ENCODE measurements at places on chromosomes 4 and X.

DNA sequence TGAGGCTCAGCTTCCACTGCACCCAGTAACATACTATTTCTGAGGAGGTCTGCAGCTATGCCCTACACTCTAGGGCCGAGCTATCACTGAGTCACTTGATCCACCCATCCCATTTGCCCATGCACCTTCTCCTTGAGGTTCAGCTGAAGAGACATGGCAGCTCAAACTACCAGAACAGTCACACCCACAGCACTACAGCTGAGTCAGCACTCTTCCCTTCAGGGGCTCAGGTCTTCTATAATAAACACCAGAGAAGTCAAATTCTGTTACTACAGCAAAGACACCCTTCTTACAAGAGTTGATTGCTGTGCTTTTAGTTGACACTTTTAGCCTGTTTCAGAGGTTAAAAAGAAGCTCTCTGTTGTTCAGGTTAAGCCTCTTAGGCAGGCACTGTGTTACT lies 1696.4 kb upstream of the ADGRL3 start:
- no peak for DNase-seq

DNA sequence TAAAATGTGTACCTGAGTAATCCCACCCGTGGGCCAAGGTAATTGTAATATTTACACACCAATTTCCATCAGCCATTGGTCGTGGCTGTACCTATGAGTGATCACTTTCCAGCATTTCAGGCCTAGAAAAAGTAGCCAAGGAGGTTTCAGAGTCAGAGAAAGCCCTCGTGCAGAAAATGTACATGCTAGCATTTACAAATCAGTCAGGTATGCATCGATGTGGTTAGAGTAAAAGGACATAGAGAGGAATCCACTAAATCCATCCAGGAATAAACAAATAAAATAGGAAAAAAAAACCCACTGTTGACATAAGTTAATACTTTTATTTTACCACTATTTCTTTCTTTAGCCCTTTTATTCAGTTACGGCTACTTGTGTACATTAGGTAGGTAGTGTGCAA lies 256.8 kb downstream of the TRIML1 start:
- DNase-seq, result no peak

DNA sequence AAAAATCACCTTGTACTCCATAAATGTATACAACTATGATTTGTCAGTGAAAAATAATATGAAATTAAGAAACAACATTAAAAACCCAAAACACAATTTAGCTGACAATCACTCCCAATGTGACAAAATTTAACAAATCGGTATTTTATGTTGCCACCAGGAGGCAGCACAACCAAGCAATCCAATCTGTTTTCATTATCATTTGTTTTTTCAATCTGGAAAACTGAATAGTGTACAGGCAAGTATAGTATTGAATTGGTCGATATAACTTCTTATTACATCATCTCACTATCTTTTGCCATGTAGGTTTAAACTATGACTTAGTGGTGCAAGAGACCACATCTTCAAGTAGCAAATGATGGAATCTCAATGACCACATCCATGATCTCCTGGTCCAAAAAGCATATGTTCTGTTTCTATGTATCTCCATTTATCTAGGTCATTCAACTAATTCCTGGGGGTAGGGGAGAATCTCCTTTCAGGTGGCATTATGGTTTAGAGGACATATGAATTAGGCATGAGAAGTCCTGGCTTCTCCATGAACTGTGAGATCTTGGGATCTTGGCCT lies 112.9 kb upstream of the AGA start:
- DNase-seq, result no peak

DNA sequence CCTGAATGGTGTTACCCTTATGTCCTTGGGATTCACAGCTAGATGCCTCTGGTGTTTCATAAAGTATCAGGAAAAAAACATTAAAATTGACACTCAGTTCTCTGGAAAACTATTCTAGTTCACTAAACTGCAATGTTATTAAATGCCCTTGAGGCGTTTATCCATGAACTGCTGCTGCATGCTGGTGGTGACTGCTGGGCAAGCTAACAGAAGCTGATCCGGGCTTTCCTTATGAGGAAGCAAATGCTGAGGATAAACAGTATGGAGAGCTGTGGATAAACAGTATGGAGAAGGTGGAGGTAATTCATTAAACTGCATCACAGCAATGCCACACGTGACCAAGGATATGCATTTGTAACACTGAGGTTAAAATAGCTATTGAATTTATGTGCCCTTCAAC lies 227.0 kb downstream of the NR3C2 start:
- no peak for DNase-seq

- DNase-seq, result no peak
Measured at GRCh38 chr4:155745984-155746383, 12.8 kb upstream of the GUCY1B1 start.

DNA sequence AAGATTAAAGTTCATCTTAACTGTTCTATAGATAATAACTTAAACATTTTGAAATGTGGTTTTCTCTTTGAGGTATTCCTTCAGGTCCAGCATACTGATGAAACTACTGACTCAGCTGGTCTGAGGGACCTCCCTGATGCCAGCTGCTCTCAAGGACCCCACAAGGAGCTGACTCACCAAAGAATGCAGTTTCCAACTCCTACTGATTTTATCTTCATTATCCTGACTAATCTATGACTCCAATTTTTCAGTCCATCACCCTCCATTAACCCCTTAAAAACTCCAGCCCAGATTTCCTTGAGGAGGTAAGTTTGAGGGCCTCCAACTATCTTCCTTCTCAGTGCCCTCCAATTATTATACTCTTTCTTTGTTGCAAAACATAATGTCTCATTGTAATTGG lies 1.4 kb upstream of the UGT2B4 start:
- no peak for DNase-seq
